ENCODE measurements at places on chromosomes 11 and 22.
A peak's percentile ranks its signal among the peaks of the same experiment; 100 is the strongest.

GRCh38 chr11:65953471-65953870, 8.1 kb upstream of the SART1 start:
- no peak for DNase-seq

DNA sequence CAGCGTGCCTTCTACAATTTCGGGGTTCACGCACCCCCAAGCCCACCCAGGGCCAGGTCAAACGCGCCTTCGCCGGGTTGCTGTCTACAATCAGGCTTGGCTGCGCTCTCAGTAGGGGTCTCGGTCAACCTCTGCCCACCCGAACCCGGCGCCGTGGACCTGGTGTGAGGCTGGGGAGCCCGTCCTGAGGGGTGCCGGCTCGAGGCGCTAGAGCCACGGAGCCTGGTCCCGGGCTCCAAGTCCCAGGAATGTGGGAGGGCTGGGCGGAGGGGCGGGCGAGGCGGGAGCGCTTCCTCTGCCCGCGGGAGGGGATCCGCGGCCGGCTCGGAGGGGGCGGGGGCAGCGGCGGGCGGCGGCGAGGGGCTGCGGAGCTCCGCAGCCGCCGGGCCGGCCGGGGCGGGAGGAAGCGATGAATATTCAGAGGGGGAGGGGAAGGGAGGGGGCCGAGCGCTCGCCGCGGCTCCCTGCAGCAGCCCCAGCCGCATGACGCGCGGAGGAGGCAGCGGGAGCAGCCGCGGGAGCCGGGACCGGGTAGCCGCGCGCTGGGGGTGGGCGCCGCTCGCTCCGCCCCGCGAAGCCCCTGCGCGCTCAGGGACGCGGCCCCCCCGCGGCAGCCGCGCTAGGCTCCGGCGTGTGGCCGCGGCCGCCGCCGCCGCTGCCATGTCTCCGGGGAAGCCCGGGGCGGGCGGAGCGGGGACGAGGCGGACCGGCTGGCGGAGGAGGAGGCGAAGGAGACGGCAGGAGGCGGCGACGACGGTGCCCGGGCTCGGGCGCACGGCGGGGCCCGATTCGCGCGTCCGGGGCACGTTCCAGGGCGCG, at the start of gene PTPRJ:
TSS of gene PTPRJ (plus strand) at position 472 of the 819 bp plus-strand sequence. CDS start 354 bp downstream, outside the sequence.
- no peak for DNase-seq

DNA sequence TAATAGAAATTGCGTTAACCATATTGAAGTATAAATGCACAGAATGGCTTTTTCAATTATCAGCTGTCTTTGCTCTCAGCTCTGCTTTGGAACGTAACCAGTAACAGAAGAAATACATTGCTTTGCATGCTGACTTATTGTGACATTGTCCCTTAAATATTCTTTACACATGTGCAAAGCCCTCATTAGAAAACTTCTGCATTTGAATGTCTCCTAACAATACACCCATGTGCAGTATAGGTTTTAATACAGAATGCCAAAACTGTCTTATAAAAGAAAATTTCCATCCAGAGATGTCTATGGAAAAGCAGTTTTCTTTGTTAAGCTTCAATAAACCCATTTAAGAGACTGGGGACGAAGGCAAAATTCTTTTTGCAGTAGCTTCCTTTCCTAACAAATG, 560.3 kb upstream of the CHORDC1 start:
- DNase-seq: no peak

DNA sequence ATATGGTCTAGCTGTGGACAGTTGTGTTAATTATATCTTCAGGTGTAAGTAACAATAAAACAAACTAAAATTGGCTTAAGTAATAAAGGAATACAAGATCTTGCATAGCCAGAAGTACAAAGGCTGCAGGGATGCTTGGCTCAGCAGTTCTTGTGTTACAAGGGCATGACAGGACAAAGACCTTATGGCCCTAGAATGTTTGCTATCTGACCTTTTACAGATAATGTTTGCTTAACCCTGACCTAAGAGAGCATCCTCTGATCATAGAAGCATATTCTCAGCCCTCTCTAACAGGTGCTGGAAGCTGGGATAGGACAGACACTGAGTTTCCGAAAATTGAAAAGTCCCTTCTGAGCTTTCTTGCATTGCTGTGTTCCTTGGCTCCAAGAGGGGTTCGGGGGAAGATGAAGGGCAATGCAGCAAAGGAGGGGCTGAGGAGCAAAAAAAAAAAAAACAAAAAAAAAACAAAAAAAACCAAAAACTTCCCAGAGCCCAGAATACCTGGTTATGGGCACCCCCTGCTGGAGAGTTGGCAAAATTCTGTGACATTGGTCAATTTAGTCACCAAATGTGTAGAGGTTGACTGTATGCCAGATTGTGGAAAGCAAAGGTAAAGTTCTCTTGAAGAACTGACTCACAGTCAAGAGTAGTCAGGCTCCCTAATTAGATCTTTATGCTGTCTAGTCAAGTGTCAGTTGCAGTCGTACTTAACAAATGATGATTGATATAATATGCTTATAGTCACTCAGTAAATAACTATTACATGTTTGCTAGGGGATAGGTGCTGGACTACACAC, 10.4 kb upstream of the HIKESHI start:
- no peak for DNase-seq

- no peak for DNase-seq
These were observed 18.7 kb downstream of the H19 start for GRCh38 chr11:1978720-1979473.

- DNase-seq: no peak
These were observed 672.7 kb downstream of the TBC1D22A start for GRCh38 chr22:47435204-47435487.

DNA sequence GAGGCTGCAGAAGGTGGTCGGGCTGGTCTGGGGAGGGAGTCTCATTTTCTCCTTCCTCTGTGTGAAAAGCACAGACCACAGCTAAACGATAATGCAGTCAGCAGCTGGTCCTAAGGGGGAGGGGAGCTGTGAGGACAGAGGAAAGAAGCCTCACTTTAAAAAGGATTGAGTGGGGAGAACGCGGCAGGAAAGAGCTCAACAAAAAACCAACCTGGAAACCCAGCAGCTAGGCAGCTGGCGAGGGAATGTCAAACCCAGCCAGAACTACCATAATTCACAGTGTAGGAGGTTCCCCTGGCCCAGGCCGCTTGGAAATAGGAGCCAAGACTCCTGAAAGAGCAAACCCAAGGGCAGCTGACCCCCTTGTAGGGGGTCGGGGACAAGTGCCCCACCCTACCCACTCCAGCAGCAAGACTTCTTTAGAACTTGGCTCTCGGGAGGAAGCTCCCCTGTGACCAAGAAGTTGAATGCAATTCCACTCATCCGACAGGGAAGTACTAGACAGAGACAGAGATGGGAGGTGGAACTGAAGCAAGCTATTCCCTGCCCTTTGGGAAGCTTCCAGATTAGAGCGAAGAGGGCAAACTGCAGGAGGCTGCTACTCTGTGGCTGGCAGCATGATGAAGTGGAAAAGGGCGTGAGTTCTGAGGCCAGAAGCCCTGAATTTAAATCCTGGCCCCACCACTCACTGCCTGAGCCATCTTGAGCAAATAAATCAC, 16.5 kb upstream of the DGKZ start:
- DNase-seq: no peak

DNA sequence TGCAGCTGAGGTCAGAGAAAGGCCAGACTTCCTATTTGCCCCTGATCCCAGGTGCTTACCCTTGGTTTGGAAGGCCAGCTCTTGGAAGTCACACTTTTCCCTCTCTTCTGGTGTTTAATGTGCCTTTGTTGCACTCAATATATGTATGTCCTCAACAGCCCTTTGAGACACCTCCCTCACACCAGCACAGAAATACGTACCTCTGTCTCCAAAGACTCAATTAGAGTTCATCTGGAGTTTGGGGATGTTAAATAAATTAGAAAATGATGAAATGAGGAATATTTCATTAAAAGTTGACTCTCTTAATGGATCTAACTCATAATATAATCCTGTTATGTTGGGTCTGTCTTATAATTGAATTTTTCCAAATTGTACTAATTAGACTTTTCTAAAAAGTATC, at the start of gene OR9G4:
TSS of gene OR9G4 (minus strand) at position 101 of the 400 bp plus-strand sequence. CDS start 4,931 bp downstream, outside the sequence.
- DNase-seq: no peak

GRCh38 chr11:1714908-1715885, 18.2 kb downstream of the KRTAP5-6 start:
- no peak for DNase-seq

DNA sequence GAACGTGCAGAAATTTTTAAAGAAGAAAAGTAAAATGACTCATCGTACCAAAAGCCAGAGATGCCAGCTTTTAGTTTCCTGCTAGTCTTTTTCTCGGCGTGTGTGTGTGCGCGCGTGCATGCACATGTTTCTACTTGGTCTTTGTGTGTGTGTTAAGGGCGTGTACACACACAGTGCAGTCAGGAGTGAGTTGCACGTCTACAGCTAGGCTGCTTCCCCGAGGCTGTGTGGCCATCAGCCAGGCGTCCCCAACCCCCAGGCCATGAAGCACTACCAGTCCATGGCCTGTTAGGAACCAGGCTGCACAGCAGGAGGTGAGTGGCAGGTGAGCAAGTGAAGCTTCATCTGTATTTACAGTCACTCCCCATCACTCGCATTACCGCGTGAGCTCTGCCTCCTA, 36.4 kb downstream of the KCNQ1 start:
- no peak for DNase-seq

DNA sequence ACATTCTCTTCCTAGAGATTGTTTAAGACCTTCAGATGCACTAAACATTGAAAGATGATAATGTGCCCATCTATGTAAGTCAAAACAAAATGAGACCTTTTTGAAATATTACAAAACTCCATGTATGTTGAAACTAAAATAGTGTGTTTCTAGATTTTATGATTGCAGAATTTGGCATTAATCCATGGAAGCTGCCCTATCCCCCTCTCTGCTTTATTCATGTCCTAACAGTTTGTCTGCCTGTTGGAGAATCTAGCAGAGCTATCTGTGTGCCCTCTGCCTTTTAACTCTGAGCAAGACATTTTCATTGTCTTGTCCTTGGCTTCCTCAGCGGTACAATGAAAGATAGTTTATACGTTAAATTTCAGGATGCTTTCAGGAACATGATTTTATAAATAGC, 105.5 kb downstream of the FAT3 start:
- DNase-seq: no peak

GRCh38 chr11:116517584-116517983, 255.2 kb downstream of the BUD13 start:
- no peak for DNase-seq

DNA sequence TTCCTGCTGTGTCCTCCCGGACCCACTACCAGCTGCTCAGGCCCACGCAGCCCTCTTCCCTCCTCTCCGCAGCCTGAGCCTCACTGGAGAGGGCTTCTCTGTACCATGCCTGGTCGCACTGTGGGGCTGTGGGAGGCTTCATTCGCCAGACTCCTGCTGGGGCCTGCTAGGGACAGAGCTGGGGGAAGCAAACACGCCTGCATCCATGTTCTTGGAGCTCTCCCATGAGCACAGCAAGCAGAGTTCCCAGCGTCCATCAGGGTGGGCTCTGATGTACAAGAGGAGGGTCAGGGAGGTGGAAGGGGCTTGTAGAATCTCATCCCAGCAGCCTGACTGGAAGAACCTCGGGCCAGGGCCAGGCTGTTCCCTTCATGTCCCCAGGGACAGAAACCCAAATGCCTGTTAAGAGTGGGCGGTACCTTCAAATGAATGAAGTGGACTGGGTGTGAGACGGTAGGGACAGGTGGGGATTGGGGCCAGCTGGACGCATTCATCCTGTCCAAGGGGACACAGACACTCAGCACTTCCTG, 59.9 kb downstream of the MPPED1 start:
- DNase-seq: no peak

GRCh38 chr11:64870176-64870892, 8.1 kb downstream of the EHD1 start:
- no peak for DNase-seq

- DNase-seq: no peak
These were observed 9.8 kb upstream of the TSSC4 start for GRCh38 chr11:2390725-2391151.

DNA sequence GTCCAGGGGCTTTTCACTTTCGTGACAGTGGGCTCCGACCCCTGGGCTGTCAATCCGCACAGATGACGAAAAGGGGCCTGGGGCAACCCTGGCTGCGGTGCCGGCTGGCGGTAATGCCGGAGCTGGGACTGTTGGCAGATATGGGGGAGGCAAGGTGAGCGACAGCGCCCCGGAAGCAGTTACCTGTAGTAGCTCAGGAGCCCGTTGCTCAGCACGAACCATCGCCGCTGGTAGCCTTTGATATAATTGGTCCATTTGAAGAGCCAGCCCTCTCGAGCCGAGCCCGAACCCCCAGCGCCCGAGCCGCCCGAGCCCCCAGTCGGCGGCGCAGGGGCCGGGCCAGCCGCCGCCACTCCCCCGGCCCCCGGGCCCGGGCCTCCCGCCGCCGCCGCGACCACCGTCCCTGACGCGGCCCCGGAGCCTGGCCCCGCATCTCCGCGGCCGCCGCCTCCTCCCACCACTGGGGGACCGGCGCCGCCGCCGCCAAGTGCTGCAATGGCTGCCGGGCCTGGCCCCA, 396 bp downstream of the OSBP start:
- DNase-seq: peak; percentile 12

DNA sequence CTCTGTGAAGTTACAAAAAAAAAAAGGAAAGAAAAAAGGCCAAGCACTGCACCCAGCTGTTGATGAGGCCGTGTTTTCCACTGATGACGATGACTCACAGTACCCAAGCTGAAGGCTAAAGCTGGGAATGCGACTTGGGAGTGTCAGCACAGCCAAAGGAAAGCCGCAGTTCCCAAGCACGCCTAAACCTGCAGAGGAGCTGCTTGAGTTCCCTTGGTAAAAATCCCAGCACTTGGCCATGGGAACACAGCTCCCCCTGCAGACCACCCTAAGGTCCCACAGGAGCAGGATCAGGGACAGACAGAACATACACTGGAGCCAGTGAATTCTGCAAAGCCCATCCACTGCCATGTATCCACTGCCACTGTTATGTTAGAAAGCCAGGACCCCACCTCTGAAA, 39.9 kb downstream of the SERGEF start:
- DNase-seq: no peak

DNA sequence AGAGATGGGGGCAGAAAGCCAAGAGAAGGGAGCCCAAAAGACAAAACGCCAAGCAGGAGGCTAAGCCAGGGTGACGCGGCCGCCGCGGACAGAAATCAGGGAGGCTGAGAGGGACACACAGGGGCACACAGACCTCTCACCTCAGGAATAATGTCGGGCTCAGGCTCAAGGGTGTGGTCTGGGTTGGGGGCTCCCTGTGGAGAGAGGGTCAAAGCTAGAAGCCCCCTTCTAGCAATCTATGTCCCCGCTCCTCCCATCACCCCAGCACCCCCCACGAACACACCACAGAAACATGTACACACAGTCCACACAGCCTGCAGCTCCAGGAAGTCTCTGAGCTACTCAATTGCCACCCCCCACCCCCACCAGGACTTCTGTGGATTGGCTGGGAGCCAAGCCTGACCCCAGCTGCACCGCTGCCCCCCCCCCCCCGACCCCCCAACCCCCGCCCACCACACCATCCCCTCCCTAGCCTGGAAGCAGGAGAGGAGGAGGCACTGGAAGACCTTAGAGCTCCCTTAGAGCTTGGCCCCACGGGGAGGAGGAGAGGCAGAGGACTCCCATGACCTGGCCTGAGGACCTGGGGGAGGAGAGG, 6.9 kb downstream of the BCL9L start:
- no peak for DNase-seq

- DNase-seq: no peak
These were observed 4.1 kb downstream of the WEE1 start for GRCh38 chr11:9577556-9577955.

GRCh38 chr11:115298300-115299012, 205.8 kb downstream of the CADM1 start:
- no peak for DNase-seq

- DNase-seq: no peak
These were observed 20.4 kb downstream of the ADAMTS8 start for GRCh38 chr11:130407978-130408377.

- DNase-seq: no peak
These were observed 524.9 kb downstream of the CNTN5 start for GRCh38 chr11:99545616-99546015.

Measured in GM18507 (cell line).